ENCODE measurements at places on chromosomes 16 and 17.

- DNase-seq, result no peak
These were observed 24.9 kb downstream of the KCNJ16 start for GRCh38 chr17:70099884-70100283.

DNA sequence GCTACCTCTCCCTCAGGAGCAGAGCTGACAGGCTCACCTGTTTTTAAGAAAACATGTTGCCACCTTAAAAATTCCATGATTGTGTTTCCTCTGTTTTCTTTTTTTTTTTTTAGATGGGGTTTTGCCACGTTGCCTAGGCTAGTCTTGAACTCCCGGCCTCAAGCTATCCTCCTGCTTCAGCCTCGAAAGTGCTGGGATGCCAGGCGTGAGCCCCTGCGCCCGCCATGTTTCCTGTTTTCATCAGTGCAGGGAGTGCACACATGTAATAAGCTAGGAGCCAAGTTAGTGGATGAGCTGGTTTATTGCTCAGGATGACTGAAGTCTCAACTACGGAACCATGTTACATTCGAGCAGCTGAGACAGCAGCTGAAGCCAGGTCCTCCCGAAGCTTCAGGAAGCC, 13.6 kb downstream of the MRM3 start:
- DNase-seq, result no peak

DNA sequence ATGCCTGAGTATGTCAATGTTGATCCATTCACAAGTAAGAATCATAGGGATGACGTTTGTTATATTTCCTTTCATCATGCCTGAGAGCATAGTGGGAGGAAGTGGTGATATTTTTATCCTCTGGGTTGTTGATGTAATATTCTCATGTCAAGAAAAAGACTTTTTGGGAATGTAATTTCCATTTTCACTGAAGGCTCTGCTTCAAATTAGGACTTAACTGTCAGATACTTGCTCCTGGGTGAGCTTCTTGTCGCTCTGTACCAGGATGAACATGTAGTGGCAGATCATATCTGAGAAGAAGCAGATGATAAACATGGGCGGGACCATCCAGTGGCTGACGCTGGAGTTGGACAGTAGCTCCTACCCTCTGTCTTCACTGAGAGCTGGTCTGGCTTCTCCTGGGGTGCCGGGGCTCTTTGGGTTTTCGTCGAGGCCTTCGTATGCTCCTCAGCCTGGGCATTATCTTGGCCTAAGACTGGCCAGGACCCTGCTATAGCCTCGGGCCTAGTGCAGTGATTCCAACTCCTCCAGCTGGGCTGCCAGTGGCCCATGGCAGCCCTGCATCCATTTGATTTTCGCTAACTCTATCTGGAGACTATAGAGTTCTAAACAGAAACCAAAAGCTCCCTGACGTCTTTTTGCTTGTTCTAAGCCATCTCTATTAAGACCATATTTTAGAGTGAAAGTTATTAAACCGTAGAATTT, 19.7 kb downstream of the CYB5B start:
- DNase-seq, result peak; percentile 50

GRCh38 chr17:57092779-57093178, 7.7 kb downstream of the AKAP1 start:
- DNase-seq, result peak; percentile 8

- DNase-seq, result no peak
These were observed 25.8 kb downstream of the HLF start for GRCh38 chr17:55290492-55291113.

Data from fibroblast of skin of scalp (primary cell).